Amygdala (tissue), 56 donors: ENCODE measurements at places on chromosomes 5 and 9.

DNA sequence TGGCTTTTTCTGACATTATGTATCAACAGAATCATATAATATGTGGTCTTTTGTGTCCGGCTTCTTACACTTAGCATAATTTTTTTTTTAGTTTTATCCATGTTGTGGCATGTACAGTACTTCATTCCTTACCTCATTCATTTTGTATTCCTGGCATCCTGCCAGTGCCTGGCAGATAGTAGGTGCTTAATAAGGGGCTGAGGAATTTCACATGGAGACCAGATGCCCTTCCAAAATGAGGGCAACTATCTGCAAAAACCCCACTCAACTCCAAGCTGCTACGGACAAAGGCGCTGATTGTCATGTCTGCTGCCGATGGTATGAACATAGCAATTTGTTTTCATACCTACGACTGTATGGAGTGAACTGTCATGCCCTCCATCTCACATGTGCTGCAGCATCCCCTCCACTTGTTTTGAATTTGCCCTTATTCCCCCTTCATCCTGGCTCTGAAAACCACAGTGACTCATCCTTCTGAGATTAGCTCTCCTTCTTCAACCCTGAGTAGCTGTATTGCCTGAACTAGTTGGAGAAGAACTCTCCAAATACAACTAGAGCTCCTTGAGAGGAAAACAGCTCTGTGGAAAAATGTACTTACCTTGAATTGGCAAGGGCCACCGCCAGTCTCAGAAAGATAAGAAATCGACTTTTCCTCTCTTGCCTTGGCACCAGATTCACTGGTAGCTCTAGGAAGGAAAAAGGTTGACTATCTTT lies 41.3 kb upstream of the FOXE1 start:
- no peak for DNase-seq

GRCh38 chr9:20838218-20838617 lies 154.2 kb downstream of the FOCAD start:
- DNase-seq: no peak

GRCh38 chr5:6731465-6732237 lies 18.4 kb downstream of the TENT4A start:
- no peak for DNase-seq

- peak; percentile 13 for DNase-seq
These were observed 5.7 kb upstream of the STING1 start for GRCh38 chr5:139488260-139488659.

DNA sequence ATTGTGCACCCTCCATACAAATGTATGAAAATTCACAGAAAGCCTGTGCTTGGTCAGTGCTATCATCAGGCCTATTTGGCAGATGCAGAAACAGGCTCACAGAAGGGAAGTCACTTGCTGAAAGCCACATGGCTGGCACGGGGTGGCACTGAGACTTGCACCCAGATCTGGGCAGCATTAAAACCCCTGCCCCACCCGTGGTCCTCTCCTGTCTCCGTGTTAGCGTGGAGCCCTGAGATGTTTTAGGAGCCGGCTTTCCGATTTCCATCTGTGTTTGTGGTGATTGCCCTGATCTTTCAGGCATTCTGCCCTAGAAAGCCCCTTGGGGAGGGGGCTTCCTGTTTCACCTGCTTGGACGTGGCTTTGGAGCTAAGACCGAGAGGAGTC lies 102.2 kb upstream of the IER5L start:
- no peak for DNase-seq

GRCh38 chr5:55601204-55601618 lies 66.4 kb upstream of the PLPP1 start:
- DNase-seq: peak; percentile 61

GRCh38 chr5:102114525-102115069 lies 181.5 kb downstream of the SLCO4C1 start:
- no peak for DNase-seq

- DNase-seq: no peak
These were observed 206.4 kb upstream of the EGFLAM start for GRCh38 chr5:38051711-38052511.

- DNase-seq: no peak
These were observed 494 bp downstream of the CDKN2AIPNL start for GRCh38 chr5:134411228-134411545.

GRCh38 chr5:24385617-24386016 lies 259.2 kb downstream of the CDH10 start:
- no peak for DNase-seq

DNA sequence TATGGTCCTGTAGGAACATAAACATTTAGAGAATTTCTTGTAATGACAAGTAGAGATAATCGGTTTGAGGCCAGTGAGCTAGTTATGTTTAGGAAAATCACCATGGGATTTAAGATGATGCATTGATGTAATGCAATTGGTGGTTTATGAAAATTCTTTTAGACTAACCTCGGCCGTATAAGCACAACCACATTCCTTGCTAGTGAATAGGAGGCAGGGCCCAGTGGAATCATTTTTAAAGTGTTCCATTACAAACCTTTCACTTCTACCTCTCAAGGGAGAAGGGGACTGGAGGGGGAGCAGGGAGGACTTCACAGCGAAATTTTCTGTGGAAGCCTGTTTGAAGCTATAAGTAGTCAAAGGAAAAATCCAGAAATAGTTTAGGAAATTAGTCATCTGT lies 71.8 kb upstream of the NFIL3 start:
- DNase-seq: no peak

DNA sequence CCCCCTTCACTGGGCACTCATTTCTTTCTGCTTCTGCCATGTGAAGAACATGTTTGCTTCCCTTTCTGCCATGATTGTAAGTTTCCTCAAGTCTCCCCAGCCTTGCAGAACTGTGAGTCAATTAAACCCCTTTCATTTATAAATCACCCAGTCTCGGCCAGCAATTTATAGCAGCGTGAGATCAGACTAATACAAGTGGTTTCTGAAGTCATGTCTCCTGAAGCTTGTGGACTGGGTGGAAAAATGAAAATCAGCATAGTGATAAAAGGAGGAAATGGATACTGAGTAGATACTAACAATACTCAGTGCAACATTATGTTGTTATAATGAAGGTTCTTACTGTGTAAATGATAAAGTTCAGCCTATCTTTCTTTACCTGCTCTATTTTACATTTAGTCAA lies 35.1 kb downstream of the NNT start:
- no peak for DNase-seq

- DNase-seq: no peak
These were observed 35.6 kb downstream of the FCHO2 start for GRCh38 chr5:72991394-72991793.

- no peak for DNase-seq
These were observed 379.3 kb downstream of the CDH12 start for GRCh38 chr5:22473886-22474285.

DNA sequence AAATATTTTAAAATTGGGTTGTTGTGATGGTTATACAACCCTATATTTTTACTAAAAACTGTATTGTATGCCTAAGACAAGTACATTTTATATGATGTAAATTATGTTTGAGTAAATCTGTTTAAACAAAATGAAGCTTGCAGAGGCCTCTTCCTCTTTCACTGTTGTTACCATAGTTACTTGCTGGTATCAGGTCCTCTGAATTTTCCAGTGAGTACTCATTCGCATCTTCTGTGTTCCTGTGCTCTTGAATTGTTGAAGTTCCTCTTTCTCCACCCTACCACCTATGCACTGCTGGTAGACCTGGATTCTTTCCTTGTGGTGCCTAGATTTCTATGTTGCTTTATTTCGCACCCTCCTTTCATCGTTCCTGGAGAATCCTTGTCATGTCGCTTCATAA lies 938.5 kb upstream of the ACO1 start:
- no peak for DNase-seq

GRCh38 chr9:94861589-94862272 lies 135.2 kb downstream of the AOPEP start:
- no peak for DNase-seq

- DNase-seq: no peak
These were observed 60.3 kb upstream of the RFX3 start for GRCh38 chr9:3586066-3586465.

GRCh38 chr9:91727316-91727861 lies 222.6 kb downstream of the ROR2 start:
- no peak for DNase-seq

DNA sequence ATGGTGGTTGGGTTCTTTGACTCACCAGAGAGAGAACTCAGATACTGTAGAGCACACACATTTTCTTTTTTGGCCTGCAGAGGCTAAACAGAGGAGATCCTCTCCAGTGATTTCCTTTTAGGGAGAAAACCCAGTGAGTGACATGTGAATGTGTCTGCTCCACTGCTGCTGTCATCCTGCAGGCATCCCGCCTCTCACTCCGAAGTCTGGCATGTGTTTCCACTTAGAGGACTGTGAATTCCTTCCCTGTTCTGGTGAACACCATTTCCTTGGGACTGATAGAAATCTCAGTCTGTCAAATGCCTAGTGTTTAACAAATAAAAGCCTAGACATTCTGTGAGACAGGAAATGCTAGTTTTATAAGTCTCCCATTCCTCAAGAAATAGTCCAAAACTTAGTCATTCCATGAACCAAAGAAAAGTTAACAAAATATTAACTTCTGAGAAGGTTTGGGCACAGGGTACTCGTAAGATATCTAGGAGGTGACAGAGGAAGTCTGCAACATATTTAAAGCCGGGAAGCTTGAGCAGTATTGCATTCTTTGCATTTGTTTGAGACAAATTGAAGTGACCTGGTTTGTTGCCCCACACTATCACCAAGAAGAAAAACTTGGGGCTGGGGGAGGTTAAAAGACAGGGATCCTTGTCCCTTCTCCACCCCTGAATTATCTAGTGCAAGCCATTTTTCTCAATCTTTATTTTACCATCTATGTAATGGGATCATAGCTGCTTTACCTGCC lies 74.9 kb upstream of the NIPAL4 start:
- DNase-seq: no peak

- no peak for DNase-seq
These were observed 155.7 kb downstream of the CDK5RAP2 start for GRCh38 chr9:120424248-120424647.

GRCh38 chr5:100668511-100668910 lies 133.3 kb downstream of the FAM174A start:
- no peak for DNase-seq

DNA sequence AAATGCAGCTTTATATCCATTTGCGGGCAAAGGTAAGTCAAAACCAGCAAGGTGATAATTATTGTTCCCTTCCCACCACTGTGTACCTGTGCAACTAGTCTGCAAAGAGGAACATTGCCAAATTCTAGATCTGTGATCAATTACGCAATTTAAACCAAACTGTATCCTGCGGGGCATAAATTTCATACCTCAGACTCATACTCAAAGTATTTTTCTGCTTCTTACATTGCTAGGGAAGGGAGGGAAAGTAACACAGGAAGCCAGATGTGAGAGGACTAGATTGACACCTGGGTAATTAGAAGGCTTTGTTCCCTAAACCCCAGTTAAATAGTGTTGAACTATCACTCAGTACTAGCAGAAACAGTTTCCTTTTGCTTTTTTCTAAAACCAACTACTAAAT lies 240.2 kb upstream of the ZNF608 start:
- DNase-seq: no peak

- no peak for DNase-seq
These were observed 81.9 kb downstream of the EBF1 start for GRCh38 chr5:159017786-159018185.

DNA sequence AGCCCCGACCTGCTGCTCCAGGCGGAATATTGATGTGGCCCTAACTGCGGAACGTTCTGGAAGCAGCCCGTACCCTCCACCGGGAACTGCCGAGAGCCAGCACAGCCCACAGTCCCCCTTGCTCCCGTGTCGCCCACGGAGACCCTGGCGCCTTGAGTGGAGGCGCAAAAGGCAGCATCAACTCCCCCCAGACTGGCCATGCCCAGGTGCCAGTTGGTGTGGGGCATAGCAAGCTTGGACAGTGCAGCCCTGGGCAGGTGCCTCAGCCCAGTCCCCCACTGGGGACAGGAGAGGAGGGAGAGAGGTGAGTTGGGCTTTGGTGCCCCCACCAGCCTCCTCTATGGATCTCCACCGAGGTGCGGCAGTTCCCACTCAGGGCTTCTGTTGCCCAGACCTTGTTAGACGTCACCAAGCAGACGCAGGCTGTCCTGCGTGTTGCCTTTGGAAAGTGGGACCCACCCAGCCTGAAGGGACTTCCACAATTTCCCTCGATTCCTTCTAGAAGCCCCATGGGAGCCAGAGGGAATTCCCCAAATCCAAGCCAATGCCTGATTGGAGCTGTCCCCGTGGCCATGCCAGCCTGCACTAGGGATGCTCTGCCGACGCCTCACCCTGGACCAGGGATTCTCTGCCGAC lies 19.8 kb upstream of the NRARP start:
- DNase-seq: no peak

GRCh38 chr5:65721720-65722574 lies at the start of the genes NLN and SGTB:
Gene NLN (plus strand): TSS chr5:65722205. CDS start chr5:65722374, 169 bp downstream.
Gene SGTB (minus strand): TSS chr5:65722109. CDS start chr5:65720807, 1,302 bp downstream.
- peak; percentile 89 for DNase-seq

DNA sequence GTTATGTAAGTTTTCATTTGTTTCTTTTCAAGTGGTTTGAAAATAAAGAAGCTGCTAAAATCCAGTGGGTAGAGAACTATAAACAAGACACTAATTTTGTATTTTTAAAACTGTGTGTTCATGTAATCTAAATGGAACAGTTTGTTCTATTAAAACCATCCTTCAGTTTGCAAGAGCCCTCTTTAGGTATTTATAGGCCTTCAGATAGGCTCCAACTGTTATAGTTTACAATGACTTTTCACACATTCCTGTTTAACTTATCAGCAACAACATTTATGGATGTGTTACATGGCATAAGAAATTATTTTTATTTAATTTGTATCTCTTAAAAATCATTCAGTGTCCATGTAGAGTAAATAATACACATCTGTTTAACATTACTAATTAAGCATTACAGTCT lies 126.7 kb upstream of the SLCO6A1 start:
- no peak for DNase-seq

DNA sequence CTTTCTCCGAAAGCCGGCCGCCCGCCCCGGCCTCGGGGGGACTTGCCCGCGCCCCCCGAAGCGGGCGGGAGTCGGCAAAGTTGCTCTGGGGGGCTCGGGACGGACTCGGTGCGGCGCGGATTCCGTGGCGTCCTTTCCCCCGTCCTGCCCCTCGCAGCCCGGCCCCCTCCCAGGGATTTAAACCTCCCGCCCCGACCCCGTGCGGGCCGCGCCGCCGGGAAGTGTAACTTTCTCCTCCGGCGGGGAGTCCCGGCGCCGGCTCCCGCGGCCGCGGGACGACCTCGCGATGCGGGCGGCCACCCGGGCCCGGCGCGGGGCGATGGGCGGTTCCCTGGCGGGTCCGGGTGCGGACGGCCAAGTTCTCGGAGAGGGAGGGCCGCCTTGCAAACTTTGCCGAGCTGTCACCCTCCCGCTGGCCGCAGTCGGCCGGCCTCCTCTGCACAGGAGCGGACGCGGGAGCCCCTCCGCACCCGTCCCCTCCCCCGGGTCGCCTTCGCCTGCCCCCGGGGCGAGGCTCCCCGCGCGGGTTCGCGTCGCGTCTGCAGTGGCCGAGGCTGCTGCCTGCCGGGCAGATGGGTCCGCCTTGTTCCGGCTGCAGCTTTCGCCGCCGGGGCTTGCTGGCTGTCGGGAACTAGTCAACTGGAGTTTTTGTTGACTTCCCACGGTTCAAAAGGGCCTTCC lies 732 bp downstream of the PBX3 start:
- no peak for DNase-seq

DNA sequence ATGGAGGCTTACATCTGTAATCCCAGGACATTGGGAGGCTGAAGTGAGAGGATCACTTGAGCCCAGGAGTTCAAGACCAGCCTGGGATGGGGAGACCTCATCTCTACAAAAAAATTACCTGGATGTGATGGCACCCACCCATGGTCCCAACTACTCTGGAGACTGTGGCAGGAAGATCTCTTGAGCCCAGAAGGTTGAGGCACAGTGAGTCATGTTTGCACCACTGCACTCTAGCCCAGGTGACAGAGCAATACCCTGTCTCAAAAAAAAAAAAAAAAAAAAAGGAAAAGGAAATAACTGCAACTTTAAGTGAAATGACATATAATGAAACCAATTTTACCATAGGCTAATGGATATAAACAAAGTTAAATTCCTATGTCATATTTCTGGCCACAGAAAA lies 152.1 kb upstream of the DHFR start:
- DNase-seq: no peak

GRCh38 chr5:100970646-100971255 lies 67.7 kb upstream of the ST8SIA4 start:
- no peak for DNase-seq
